Right kidney (tissue), 9 donors: ENCODE measurements at places on chromosomes 11 and 22.

DNA sequence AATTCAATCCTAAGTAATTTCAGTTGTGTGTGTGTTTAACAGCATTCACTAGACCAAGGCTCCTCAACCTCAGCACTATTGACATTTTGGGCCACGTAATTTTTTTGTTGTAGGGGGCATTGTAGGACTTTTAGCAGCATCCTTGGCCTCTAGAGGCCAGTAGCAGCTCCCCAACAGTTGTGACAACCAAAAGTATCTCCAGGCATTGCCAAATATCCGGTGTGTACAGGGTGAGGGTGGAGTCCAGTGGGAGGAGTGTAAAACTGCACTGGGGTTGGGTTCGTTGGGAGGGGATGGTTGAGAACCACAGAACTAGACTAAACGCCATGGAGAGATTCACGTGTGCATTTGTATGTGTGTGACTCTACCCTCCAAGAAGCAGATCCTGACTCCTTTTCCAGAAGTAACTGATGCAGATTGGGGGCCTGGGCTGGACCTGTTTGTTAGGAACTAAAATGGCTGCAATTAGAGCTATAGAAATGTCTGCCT lies 5.9 kb upstream of the PHF21A start:
- DNase-seq = no peak

DNA sequence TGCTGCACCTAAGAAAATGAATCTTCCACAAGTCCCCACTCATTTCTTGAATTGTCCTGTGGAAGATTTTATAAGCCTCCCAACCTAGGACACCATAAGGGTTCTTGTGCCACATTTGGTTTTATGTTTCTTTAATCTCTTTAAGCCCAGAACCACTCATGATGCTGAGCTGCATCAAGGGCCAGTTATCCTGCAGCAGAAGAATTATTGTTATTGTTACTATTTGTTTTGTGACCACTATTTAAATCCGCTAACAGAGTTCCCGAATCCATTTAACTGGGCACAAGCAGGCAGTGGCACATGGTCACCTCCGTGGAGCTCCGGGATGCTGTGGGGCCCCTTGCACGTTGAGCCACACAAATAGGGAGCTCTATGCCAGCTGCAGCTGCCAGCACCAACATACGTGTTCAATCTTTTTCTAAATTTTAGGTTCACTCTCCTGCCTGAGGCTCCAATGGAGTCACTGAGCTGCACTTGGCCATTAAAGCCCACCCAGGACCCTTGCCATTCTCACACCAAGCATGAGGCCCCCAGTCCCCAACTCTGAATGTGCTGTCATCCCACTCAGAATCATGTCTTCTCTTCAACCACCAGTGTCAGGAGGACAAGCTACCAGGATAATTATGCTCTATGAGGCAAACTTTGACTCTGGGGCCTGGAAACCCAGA lies 60.6 kb downstream of the DGCR2 start:
- DNase-seq = no peak

GRCh38 chr11:32884770-32885384 lies 7.7 kb upstream of the QSER1 start:
- DNase-seq = no peak

GRCh38 chr11:129035244-129035643 lies 92.6 kb upstream of the TP53AIP1 start:
- no peak for DNase-seq

GRCh38 chr11:22115470-22116029 lies 77.3 kb upstream of the ANO5 start:
- DNase-seq = no peak

GRCh38 chr11:104124979-104125378 lies 39.0 kb downstream of the PDGFD start:
- no peak for DNase-seq

GRCh38 chr11:77259641-77260040 lies 41.8 kb downstream of the GDPD4 start:
- DNase-seq = no peak

DNA sequence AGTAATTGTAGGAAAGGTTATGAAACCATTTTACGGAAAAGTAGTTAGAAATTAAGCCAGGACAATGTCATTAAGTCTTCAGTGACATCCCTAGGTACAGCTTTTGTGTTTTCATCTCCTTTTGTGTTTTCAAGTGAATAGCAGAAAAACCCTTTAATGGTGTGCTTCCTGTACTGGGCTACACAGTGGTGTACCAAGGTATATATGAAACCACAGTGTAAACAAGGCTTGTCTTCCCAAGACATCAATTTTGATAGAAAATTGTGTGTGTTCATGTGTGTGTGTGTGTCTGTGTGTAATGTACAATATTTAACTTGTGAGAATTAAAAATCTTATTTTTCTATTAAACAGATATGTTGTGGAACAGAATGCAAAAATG lies 8.9 kb downstream of the MRPL17 start:
- no peak for DNase-seq

- DNase-seq = no peak
These were observed 47.6 kb upstream of the FIBIN start for GRCh38 chr11:26946257-26946716.

DNA sequence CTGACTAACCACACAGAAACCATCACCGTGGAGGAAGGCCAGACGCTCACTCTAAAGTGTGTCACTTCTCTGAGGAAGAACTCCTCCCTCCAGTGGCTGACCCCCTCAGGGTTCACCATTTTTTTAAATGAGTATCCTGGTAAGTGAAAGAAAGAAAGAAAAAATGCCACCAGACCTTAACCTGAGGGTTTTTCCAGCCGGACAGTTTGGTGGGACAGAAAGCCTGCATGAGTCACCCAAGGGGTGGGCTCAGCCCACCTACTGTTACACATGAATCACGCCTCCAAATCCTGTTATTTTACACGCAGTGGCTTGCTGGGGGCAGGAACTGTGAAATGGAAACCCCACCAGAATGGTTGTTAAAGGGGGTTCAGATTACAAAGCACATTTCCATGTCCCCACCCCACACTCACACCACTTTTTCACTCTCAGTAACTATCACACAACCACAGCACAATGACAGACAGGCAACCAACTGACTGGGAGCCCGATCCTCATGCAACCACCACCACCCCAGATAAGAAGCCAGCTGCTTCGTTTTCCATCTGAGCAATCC lies 11.9 kb downstream of the CRTAM start:
- DNase-seq = peak; percentile 23

- no peak for DNase-seq
These were observed 466.7 kb upstream of the B3GAT1 start for GRCh38 chr11:134878785-134879184.

GRCh38 chr22:24925586-24926427 lies 20.7 kb downstream of the LHFPL7 start:
- DNase-seq = no peak

DNA sequence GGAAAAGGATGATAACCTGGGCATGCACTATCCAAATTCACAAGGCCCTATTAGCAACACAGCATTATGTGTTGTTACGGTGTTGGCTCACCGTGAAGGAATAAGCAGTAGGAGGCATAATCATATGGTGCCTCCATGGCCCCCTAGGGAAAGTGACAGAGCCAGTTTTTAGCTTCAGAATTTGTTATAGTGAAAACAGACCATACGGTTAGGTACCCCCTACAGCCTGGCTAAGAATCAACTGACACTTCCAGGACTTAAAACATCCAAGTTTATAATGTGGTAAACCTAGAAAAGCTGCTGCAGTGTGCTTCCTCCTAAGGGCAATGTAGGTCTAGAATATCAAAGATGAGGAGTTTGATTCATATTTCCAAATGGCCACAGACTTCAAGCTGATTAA lies 30.4 kb downstream of the KIF18A start:
- no peak for DNase-seq

GRCh38 chr22:36998620-36999351 lies 20.5 kb downstream of the TST start:
- no peak for DNase-seq
